ENCODE measurements at places on chromosomes 3 and 15. TPM values are rescaled to one million over a fixed set of nuclear protein-coding genes. Genes with fewer than 3 reads are reported as not detected.

Gene CAND2
- polyA plus RNA-seq: 1.1 TPM

Gene MAP1A
- 1.4 TPM for polyA plus RNA-seq

Gene PIF1
- polyA plus RNA-seq: 8.7 TPM

Gene LYZL4
- not detected for polyA plus RNA-seq

Gene GNAT1
- polyA plus RNA-seq: not detected

Gene CNTN4
- polyA plus RNA-seq: 0.55 TPM

Gene ACP3
- polyA plus RNA-seq: 8.3 TPM

Gene EFCAB12
- polyA plus RNA-seq: 0.33 TPM

Gene IL20RB
- polyA plus RNA-seq: 0.75 TPM

Gene CLDN18
- 441 TPM for polyA plus RNA-seq

Gene GOLGA8T
- not detected for polyA plus RNA-seq

Gene FSTL1
- polyA plus RNA-seq: 15.8 TPM

Gene PCYT1A
- 24.7 TPM for polyA plus RNA-seq

Gene HESX1
- polyA plus RNA-seq: 2.7 TPM

Gene ZNF35
- 2.1 TPM for polyA plus RNA-seq

Gene AHSG
- polyA plus RNA-seq: not detected

Gene CFAP92
- polyA plus RNA-seq: 0.70 TPM

Gene SNX1
- 38.8 TPM for polyA plus RNA-seq

Gene SLC28A1
- polyA plus RNA-seq: not detected

Gene CCNL1
- 28.9 TPM for polyA plus RNA-seq

Gene CTXN2
- polyA plus RNA-seq: not detected

Gene SI
- not detected for polyA plus RNA-seq

Gene CISH
- 11.5 TPM for polyA plus RNA-seq

Gene OXTR
- polyA plus RNA-seq: 1.1 TPM

Gene ZFYVE19
- polyA plus RNA-seq: 28.3 TPM

Gene ISL2
- 2.3 TPM for polyA plus RNA-seq

Gene CD200R1
- polyA plus RNA-seq: 0.73 TPM

Gene SH2D7
- polyA plus RNA-seq: not detected

Gene MELTF
- 1.3 TPM for polyA plus RNA-seq

Gene SNTN
- not detected for polyA plus RNA-seq

Gene SCAMP2
- polyA plus RNA-seq: 20.3 TPM

Gene CDHR4
- not detected for polyA plus RNA-seq

Gene LRRC31
- 14.2 TPM for polyA plus RNA-seq

Gene MFSD1
- 22.7 TPM for polyA plus RNA-seq

Gene GNL3
- 37.9 TPM for polyA plus RNA-seq

Gene GRAMD2A
- 0.37 TPM for polyA plus RNA-seq

Gene GPR160
- polyA plus RNA-seq: 16.5 TPM

Gene NR1I2
- 0.25 TPM for polyA plus RNA-seq

Gene ZNF80
- polyA plus RNA-seq: not detected

Gene IL16
- 5.8 TPM for polyA plus RNA-seq

Gene FETUB
- polyA plus RNA-seq: not detected

Gene ECE2
- not detected for polyA plus RNA-seq

Gene SLCO3A1
- 3.8 TPM for polyA plus RNA-seq

Gene RHOV
- polyA plus RNA-seq: 1.4 TPM

Gene SOX14
- not detected for polyA plus RNA-seq

Gene CXCR6
- 3.2 TPM for polyA plus RNA-seq

Gene PHLDB2
- polyA plus RNA-seq: 10.6 TPM

Gene TMEM212
- polyA plus RNA-seq: not detected

Gene TGFBR2
- polyA plus RNA-seq: 13.7 TPM

Gene AKAP13
- polyA plus RNA-seq: 33.1 TPM

Gene DHX30
- polyA plus RNA-seq: 26.2 TPM
